ENCODE measurements at places on chromosomes 11 and 22.

DNA sequence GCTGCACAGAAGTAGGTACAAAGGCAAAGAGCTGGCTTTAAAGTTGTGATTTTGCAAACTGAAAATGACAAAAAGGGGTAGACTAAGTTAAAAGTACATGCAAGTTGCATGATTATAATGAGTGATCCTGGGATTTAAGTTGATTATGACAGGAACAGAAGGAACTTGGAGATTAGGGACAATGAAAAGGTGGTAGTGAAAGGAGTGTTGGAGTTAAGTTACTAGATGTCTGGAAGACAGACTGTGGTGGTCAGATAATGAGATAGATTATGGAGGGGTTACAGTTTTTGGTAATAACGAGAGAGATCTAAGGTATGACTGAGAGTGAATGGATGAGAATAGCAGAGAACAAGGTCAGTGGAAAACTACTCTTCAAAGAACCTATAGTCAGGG is 7.7 kb upstream of the TMEM9B start:
- DNase-seq = no peak

DNA sequence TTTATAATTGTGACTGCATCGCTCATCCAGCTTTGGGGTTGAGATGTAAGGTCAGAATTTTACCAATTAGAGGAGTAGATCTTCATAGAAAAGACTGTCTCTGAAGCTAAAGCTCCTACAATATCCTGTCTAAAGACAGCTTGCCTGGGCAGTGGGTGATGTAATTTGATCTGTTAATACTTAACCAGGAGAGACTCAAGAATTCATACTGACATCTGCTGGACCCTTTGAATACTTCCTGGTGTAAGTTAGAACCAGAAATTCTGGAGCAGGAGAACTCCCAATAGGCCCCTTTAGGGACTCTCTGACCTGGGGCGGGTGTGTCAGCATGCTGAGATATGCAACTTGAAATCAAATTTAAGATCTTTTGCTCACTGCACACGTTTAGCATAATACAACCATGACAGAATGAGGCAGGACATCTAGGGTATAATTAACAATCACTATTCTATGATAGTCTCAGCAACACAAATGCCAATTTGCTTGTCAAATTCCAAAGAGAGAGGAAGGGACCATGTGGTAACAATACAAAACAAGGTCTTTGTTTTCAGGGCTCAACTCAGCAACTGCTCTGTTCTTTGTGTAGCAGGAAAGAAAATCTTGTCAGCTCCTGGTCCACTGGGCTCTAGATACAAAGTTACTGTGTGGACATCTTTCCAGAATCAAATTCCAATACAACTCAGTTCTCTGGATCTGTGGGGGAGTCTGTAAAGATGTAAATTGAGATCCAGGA is 143.9 kb downstream of the INSC start:
- DNase-seq = no peak

DNA sequence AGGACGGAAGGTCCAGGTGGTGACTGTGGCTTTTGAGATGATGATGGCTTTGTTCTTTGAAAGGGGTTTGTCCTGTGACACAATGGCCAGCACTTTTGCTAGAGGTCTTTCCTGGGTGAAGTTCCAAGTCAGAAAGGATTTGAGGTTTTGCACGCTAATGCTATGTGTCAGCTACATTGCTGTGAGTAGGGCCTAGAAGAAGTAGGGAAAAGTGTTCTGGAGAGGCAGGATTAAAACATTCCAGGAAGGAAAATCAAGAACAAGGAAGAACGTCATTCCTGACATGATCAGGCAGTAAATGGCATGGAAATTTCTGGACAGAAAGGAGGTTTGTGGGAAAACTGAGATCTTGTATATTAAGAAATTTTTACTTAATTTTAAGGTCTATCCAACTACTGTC is 290.7 kb downstream of the NTM start:
- DNase-seq = no peak

DNA sequence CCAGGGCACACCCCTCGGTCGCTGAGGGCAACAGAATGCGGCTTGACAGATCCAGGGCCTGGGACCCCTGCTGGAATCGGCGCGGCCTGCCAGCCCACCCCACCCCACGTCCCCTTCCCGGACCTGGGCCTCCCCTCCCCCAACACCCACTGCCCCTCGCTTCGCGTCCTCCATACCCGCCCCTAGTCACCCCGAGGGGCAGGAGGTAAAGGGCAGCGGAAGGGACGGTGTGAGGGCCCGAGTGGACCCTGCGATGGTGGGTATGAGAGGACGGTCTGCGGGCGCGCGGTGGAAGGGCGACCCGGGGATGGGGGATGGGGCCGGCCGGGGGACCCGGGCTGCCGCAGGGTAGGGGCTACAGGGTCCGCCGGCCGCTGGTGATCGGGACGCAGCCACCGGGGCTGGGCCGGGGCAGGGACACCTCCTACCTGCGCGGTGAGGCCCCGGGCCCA is 311 bp downstream of the APBB1 start:
- DNase-seq = no peak

All from GM12891 (cell line).